ENCODE measurements at places on chromosomes 16 and 17.

GRCh38 chr16:52781005-52781630 lies 234.2 kb upstream of the TOX3 start:
- no peak for DNase-seq

DNA sequence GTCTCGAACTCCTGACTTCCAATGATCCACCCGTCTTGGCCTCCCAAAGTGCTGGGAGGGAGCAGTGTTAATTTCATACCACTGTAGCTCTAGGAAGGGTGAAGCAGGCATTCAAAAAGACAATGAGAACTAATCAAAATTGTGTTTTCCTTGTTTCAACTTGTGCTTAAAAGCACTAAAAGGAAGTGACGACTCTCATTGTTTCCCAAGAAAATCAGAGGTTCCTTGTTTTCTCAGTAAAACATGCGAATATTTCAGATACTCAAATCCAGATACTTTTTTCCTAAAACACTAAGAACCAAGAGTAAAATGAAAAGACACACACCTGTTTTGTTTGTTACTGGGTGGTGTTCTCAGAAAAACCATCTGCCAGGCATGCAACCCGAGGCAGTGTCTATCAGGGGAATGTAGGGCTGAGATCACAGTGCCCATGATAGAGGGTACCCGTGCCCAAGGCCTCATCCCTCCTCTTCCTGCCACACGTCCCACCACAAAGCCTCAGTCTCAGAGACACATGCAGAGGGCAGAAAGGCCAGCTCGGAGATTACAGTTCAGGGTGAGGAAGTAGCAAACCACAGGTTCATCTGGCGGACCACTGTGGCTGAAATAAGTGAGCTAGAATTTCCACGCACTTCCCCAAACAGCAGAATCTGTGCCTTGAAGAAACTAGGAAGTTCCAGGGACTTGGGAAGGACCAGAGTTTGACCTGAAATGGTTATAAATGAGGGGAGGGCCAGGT lies 33.7 kb downstream of the GINS3 start:
- DNase-seq = no peak

DNA sequence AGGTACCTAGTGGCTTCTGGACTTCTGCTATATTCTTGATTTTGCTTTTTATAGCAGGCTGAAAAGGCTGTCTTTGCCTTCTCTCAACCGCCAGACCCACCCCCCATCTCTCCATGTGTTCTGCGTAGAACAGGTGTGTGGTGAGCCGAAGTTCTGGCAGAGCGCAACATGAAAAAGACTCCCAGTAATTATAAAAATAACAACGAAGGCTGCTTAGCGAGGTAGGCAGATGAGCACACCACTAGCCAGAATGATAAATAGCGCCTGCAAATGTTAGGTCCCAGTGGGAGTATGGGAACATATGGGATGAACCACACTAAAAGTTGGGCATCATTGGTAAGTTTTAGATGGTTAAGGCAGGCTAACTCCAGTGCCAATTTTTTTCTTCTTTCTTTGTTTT lies 14.0 kb upstream of the RBFOX1 start:
- no peak for DNase-seq

DNA sequence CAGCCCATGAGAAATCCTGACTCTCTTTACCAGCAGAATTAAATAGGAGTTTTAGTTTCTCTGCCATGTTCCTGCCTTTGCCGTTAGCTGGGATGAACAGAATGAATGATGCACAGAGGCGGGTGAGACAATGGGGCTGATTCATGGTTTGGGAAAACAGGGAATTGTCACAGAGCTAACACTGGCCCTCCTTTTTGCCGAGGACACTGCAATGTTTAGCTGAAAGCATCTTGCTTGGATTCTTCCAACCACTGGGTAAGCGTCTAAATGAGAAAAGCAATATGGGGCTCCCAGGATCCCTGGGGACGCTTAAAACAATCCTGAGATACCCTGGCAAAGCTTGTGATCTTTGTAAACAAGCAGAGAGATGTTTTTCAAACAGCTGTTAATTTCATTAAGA lies 12.8 kb upstream of the PAFAH1B1 start:
- no peak for DNase-seq

DNA sequence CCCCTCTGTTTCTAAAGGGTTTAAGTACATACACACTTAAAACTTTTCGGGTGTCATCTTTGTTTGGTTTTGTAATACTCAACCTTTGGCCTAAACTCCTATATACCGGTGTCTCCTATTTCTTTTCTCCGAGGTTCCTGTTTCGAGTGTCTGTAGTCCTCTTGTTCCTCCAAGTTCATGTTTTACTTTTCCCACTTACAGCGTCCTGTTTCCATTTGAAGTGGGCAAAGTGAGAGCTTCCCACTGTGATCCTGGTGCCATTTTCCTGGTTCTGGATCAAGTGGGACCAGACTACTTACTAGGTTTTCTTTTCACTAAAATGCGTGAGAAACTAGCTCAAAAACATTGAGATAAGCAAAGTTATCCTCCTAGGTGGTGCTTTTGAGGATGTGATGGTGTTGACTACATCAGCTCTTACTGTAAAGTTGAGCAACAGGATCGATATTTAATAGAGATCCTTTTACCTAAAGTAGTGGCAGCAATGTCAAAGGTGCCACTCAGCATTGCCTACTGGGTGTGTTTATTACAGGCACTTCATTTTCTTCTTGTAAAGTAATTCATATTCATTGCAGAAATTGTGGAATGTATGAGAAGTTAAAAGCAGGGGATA lies 1.3 kb downstream of the PSMD3 start:
- DNase-seq = no peak

DNA sequence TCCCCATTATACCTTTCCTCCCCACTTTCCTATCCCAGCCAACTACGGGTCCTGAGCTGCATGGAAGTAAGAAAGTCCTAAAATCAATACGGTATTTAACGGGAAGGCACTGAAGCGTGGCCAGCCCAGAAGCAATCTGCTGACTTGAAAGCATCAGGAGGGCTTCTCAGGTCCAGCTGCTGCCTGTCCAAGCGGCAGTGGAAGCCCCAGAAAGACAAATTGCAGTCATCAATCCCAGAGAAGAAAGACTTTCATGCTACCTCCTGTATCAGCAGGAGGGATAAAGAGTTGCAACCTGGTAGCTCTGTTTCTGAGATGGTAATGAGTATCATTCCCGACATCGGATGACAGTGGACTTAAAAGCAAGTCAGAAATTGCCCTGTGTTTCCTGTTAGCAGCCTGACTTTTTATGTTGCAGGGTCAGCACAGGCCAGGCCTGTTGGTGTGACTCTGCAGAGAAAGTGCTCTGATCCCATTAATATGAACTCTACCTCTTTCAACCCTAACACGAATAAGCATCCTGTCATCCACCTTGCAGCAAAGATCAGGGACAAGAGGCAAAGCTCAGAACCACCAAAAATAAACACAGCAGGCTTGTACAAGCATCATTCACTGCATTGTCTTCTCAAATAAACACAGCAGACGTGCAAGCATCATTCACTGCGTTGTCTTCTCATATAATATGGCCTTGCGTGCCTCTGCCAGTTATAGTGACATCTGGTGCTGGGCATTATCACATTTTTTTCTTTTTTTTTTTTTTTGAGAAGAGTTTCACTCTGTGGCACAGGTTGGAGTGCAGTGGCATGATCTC lies 358.6 kb upstream of the CDH11 start:
- DNase-seq = no peak

GRCh38 chr17:41322903-41323895 lies 7.7 kb upstream of the KRTAP17-1 start:
- DNase-seq = no peak

GRCh38 chr16:31529937-31530312 lies 2.2 kb downstream of the AHSP start:
- DNase-seq = no peak

- peak; percentile 9 for DNase-seq
Observed at GRCh38 chr16:54118846-54119245, 167.7 kb downstream of the IRX3 start.

- DNase-seq = no peak
Observed at GRCh38 chr17:8080799-8081219, 6.7 kb downstream of the ALOX12B start.

GRCh38 chr16:10881479-10882030 lies 4.6 kb downstream of the CIITA start:
- DNase-seq = no peak

DNA sequence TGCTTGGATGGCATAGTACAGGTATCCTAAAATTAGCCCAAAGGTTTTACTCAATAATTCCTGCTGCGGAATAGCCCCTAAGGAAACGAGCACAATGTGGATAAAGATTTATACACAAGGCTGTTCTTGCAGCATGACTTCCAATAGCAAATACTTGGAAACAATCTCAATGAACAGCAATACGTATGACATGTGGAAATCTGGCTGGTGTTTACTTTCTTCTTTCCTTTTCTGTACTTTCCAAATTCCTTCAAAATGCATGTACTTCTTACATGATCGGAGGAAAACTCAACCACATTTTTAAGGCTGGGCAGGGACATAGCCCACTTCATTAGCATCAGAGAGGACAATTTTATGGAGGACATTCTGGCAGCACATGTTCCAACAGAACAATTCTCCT lies 86.6 kb downstream of the C16orf95 start:
- no peak for DNase-seq

- no peak for DNase-seq
Observed at GRCh38 chr17:4788807-4789700, at the start of gene GLTPD2. Gene GLTPD2, plus strand, starts transcription at chr17:4788964. Its CDS starts 48 bp downstream, at chr17:4789012.

DNA sequence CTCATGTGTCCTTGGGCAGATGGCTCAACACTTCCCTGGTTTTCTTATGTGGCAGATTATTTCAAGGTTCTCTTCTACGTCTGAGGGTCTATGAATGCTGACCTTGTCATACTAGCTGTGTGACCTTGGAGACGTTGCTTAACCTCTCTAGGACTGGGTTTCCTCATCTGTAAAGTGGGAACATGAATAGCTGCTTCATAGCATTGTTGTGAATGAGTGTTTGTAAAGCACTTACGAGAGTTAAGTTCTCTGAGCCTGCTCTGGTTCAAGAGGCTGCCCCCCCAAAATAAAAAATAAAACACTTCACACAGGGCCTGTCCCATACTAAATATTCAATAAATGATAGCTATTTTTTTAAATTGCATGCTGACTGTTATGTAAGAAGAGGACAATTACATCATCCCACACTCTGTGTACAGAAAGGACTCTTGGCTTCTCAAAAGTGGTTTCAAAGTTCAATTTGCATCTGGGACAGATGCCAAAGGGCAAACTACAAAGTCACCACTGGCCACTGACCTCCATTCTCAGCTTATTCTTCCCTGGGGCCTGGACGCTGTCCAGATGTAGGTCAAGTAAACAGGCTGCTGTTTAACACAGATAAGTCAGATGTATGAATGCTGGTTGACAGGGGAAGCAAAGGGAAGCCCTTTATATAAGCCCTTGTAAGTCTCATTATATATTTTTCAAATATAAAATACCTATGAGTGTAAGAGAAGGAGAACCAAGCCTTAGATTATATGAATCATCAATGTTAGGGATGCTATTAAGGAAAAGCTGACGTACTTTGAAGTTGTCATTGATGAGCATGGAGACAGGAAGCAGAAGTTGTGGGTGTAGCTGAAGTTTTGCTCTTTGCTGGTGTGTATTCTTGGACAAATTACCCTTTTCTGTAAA lies 15.4 kb upstream of the NDEL1 start:
- DNase-seq = peak; percentile 35

- DNase-seq = no peak
Observed at GRCh38 chr17:78301821-78302213, 58.1 kb downstream of the SOCS3 start.

GRCh38 chr16:61791464-61791863 lies 244.8 kb downstream of the CDH8 start:
- DNase-seq = peak; percentile 17

GRCh38 chr17:16040710-16041251 lies 41.2 kb downstream of the TTC19 start:
- peak; percentile 80 for DNase-seq

DNA sequence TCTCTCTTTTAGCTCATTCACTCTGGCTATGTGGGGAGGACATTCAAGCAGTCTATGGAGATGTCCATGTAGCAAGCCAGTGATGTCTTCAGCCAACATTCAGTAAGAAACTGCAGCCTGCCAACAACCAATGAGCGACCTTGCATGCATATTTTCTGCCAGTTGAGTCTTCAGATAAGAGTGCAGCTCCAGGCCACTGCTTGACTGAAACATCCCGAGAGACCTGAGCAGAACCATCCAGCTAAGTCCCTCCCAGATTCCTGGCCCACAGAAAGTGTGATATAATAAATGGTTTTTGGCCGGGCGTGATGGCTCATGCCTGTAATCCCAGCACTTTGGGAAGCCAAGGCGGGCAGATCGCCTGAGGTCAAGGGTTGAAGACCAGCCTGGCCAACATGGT lies 10.5 kb upstream of the C17orf58 start:
- no peak for DNase-seq

DNA sequence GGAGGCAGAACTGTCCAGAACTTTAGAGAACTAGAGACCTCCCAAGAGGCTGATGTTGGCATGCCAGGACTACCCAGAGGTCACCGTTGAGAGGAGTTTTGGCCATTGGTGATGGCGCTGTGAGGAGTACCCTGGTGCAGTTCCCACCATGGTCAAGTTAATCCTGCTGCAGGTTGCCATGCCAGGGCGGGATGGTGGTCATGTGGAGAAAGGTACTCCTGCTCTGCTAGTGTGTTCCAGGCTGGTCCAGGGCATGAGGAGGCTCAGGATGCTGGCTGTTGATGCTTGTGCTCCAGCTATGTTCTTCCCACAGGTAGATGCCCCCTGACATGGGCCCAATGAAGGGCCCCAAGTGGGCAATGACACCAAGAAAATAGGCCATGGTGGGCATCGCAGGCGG lies 4.1 kb upstream of the PHF12 start:
- DNase-seq = no peak

DNA sequence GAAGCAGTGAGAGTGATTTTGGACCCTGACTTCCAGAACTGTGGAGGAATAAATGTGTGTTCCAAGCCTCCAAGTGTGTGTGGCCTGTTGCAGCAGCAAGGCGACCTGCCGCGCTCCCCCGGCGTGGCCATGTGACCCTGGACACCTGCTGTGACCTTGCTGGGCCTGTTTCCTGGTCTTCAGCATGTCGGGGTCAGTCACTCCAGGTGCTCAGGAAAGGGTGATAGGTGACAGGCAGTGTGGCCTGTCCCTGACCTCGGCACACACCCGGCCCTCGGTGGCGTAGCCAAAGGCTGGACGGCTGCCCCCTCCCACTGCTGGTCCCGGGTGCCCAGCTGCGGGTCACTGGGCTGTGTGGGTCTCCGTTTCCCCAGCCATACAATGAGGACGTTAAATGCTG lies 31.8 kb upstream of the ZNF469 start:
- no peak for DNase-seq

- no peak for DNase-seq
Observed at GRCh38 chr16:10613785-10614485, 33.5 kb upstream of the EMP2 start.

GRCh38 chr17:45171338-45172231 lies 9.9 kb downstream of the HEXIM2 start:
- DNase-seq = peak; percentile 35

- no peak for DNase-seq
Observed at GRCh38 chr16:57889522-57889921, 81.4 kb downstream of the CNGB1 start.

GRCh38 chr17:79088247-79088996 lies 13.8 kb downstream of the ENGASE start:
- DNase-seq = no peak

DNA sequence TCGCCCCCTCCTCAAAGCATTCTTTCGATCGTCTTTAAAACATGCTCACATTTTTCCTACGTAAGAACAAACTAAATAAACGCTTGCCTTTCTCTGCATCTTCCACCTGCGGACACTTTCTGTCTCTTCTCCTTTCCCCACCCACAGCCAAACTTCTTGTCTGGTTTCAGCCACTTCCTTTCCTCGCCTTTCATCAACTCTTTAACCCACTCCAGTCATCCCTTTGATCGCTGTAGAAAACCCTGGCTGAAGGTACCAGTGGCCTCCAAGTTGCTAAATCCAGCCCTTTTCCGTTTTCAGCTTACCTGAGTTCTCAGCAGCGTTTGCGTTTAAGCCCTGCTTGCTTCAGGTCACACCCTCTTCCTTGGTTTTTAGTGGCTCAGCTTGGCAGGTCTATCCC lies 483 bp downstream of the RPA1 start:
- peak; percentile 11 for DNase-seq

Measured in AG08395 (cell line).